Fibroblast of skin of scalp (primary cell): ENCODE measurements at places on chromosomes 1 and 21.

- DNase-seq = no peak
These were observed 543.0 kb upstream of the PLXNA2 start for GRCh38 chr1:208787219-208787618.

- no peak for DNase-seq
These were observed 31.1 kb downstream of the KCNN3 start for GRCh38 chr1:154838988-154839387.

DNA sequence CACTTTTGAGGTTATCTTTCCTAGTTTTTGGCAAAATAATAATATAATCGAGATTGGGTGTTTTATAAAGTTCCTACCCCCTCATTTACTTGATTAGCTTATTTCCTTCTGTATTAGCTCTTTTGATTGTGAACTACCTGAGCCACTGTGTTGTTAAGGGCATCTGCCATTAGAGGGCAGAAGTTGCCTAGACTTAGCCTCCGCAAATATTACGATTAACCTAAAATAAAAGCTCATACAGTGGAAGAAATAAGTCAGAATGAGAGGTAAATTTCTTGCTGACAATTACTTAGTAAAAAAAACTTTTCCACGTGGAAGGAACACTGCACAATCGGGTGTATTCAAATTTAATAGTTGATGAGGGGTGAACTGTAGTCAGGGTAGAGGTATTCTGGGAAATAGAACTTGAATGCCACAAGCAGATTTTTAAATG lies 2.3 kb downstream of the H3-3A start:
- peak; percentile 64 for DNase-seq

GRCh38 chr1:192475329-192475728 lies 100.2 kb upstream of the RGS1 start:
- DNase-seq = no peak

- DNase-seq = no peak
These were observed 385.6 kb downstream of the LMO4 start for GRCh38 chr1:87714278-87714677.

DNA sequence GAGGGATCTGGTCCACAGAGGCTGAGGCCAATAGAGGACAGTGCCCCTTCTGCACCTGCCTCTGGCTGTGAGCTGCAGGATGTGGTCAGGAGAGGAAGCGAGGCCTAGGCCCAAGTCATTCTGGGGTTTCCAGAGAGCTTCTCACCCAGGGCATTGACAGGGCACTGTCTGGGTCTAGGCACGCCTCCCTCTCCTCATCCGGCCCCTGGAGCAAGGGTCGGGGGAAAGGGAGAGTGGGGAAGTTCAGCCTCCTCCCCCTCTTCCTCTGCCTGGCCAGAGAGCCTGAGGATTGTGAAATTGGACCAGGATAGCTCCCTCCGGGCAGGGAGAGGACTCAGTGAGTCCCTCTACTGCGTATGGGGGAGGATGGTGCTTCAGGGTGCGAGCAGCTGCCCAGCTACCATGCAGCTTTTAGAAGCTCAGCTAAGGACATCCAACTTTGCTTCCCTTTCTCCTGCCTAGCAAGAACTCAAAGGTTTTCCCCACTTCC lies 6.3 kb upstream of the INAVA start:
- no peak for DNase-seq

- DNase-seq = no peak
These were observed 10.6 kb downstream of the TRIM67 start for GRCh38 chr1:231172411-231172810.

GRCh38 chr21:27704567-27705166 lies 737.8 kb upstream of the ADAMTS5 start:
- DNase-seq = no peak

- no peak for DNase-seq
These were observed 49.5 kb upstream of the IFFO2 start for GRCh38 chr1:19006000-19006399.

- DNase-seq = peak; percentile 72
These were observed 14.6 kb downstream of the NGF start for GRCh38 chr1:115323366-115324004.

DNA sequence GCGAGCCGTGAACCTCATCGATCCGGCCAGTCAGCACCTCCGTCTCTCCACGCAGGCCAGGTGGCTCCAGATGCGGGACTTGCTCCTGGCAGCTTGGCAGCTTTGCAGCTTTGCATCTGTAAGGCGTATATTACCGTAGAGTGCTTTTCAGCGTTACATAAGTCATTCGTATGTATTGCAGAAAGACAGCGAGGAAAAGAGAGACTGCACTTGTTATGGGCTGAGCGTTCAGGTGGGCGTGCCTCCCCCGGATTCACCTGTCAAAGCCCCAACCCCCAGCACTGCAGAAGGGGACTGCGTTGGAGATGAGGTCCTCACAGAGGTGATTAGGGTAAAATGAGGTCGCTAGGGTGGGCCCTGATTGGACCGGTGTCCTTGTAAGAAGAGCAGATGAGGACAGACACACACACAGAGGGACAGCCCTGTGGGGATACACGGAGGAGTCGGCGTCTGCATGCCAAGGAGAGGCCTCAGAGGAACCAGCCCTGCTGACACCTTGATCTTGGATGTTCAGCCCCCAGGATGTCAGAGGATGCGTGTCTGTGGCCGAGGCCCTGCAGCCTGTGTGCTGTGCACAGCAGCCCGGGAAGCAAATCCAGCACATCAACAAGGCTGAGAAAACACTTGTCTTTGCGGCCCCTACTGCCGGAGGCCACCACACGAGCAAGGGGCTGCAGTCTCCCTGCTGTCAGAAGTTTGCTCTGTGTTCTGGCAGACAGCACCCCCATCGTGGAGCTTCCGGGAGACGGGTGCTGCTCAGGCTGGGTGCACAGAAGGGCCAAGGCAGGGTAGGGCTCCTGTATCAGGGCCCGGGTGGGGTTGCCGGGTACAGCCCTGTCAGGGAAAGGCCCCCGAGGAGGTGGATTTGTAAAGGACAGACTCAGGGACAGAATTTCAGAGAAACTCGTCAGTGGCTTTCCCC lies 10.9 kb upstream of the AGPAT3 start:
- DNase-seq = no peak

GRCh38 chr1:4702464-4702863 lies 48.1 kb downstream of the AJAP1 start:
- DNase-seq = no peak

GRCh38 chr1:22450351-22451021 lies 1.2 kb upstream of the ZBTB40 start:
- DNase-seq = no peak

DNA sequence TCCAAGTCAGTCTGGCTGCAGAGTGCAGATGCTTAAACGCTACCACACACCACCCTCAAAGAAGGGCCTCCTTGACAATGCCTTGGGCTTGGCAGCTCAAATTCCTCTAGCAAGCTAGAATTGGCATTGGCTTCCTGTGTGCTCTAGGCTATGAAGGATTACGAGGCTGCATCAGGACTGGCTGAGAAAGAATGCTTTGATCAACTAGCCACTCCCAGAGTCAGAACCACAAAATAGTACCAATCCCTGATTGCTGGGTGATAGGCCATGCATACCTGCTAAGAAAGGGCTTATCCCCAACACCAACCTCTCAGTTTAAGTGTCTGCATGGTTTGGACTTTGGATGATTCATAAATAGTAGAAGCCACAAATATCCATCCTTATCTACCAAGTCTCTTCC lies 504.9 kb downstream of the OMA1 start:
- DNase-seq = no peak

DNA sequence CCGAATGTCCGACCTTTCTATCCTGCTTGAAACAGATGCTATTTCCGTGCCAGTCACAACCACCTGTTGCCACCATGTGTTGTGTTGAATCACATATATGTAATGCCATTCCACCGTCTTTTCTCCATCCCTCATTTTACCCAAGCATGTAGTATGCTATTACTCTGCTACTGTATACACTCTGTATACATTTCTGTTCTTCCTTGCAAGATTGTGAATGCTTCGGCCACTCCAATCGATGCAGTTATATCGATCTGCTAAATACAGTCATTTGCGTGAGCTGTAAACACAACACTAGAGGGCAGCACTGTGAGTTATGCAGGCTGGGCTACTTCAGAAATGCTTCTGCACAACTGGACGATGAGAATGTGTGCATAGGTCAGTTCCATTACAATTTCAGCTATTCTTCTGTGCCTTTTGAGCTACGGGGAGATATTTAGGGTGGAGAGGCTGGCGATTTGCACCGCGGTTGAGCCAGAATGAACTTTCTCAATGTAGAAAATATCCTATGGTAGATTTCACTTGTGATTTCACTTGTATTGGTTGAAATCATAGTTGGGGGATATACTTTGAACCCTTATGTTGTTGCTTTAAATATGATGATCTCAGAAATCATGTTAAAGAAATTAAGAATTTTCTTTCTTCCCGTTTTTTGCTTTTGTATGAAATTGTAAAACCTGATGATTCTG lies 289.8 kb downstream of the NTNG1 start:
- DNase-seq = peak; percentile 34

GRCh38 chr1:53582211-53583020 lies 123.2 kb downstream of the DMRTB1 start:
- no peak for DNase-seq

GRCh38 chr1:116983678-116984077 lies 17.9 kb upstream of the CD101 start:
- DNase-seq = no peak

- DNase-seq = no peak
These were observed 263.4 kb downstream of the PLA2G4A start for GRCh38 chr1:187092104-187092503.

- DNase-seq = no peak
These were observed 4.0 kb downstream of the SHISAL2A start for GRCh38 chr1:52636721-52637695.

GRCh38 chr1:158058237-158058985 lies 65.0 kb downstream of the KIRREL1 start:
- DNase-seq = peak; percentile 60

GRCh38 chr1:172483448-172483847 lies 39.6 kb upstream of the PIGC start:
- no peak for DNase-seq

GRCh38 chr1:231184891-231185290 lies 23.0 kb downstream of the TRIM67 start:
- no peak for DNase-seq

GRCh38 chr1:84376000-84376910 lies 22.0 kb upstream of the DNASE2B start:
- DNase-seq = no peak

GRCh38 chr1:182897696-182898095 lies 55.3 kb downstream of the SHCBP1L start:
- DNase-seq = no peak

GRCh38 chr1:220521778-220522177 lies 6.2 kb upstream of the MARK1 start:
- no peak for DNase-seq

GRCh38 chr1:243271996-243272395 lies 16.2 kb downstream of the SDCCAG8 start:
- no peak for DNase-seq

DNA sequence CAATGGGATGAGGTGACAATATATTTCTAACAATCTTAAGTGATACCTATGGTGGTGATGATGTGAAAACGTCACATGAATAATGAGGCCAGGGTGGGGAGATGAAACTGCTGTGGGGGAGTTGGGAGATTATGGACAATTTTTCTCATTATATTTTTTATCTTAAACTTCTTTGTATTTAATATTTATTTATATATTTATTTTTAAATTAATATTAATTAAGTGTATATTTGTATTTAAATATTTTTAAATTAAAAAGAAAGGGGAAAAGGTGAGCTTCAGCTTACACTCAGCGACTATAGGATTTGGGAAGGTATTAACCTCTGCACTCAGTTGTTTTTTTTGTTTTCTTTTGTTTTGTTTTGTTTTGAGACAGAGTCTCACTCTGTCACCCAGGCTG lies 158.7 kb downstream of the PSMG1 start:
- no peak for DNase-seq

GRCh38 chr1:56844545-56845136 lies 10.0 kb upstream of the C8A start:
- DNase-seq = no peak

DNA sequence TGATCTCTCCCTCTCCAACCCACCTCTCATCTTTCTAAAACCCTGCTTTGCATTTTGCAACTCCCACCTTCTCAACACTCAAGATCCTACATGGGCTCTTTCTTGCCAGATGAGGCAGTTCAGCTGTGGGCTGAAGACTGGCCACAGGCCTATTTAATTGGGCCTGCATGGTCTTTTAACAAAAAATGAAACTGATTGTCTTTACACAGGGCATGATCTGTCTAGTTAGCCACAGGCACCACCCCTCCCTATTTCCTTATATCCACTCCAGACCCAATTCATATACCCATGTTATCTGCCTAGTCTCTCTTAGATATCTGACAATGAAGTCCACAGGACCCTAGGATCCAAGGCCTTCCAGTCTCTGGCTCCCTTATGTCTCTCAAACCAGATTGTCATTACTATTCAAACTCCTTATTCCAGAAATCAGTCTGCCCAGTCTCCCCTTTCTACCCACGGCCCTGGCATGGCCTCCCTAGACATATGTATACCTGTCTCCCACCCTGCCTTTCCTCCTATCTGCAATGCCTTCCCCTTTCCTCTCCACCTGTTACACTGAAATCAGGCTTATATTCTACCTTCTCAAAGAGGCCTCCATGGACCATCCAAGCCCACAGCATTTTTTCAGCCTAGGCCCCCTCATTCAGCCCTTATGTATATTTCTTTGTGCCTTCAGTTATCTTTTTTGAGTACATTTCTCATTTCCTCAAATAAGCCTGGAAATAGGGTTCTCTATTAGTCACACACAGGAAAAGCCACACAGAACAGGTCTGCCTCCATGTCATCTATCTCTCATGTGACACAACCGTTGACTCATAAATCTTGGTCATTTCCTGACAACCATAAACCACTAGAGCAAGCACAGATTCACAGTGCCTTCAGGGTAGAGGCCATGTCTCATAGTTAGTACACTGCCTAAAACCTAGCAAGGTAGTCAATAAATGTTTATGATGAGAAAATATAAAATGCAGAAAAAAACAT lies 39.0 kb downstream of the LPAR3 start:
- peak; percentile 66 for DNase-seq

DNA sequence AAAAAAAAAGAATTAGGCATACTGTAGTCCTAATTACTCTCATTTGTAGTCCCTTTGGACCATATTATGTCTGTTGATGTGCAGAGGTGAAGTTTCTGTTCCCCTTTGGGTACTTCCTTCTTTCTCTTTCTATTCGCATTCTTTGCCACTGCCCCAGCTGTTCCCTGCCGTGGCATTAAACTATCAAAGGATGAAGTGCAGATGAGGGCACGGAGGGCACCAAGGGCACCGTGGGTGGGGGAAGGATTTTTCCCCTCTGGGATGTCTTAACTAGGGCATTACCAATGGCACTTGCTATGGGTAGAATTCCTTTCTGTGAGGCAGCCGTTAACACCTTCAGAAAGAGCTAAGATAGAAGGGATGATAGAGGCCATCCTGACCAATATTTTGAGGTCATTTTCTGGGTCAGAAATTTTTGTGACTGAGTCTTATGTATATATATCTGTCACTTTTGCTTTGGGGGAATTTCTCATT lies 4.9 kb upstream of the MAPKAPK2 start:
- no peak for DNase-seq
